ENCODE measurements at places on chromosomes 5 and 9.

DNA sequence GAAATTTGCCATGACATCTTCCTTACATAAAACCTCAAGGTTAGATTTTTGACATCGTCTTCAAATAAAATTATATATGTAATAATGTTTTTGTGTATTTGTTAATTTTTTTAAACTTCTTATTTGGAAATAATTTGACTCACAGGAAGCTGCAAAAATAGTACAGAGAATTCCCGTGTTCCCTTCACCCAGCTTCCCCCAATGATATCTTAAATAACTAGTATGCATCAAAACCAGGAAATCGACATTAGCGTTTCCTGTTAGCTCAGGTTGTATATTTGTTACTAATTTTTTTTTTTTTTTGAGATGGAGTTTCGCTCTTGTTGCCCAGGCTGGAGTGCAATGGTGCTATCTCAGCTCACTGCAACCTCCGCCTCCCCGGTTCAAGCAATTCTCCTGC is 86.3 kb upstream of the SPRY4 start:
- DNase-seq: no peak

DNA sequence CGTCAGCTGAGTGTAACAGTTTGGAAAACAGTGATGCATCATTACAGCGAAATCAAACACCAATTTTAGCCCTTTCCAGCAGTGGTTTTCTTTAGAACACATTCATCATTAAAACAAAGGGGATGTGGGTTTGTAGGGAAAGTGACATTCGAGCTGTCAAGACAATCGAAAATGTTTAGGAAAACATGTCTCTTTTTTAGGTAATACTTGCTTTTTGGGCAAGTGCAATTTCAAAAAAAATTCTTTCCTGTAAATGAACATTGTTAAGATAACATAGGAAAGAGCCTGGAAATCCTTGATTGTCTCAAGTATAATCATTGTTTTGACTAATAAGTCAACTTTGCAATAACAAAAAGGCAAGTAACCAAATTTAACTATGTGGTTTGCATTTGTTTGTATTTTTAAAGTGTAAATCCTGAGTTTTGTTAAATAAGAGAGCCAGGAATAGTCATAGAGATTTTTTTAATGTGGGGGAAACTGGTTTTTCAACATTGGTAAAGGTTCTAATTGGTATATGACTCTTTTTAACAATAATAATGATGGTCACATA is 182.5 kb downstream of the TTLL11 start:
- no peak for DNase-seq

GRCh38 chr9:128116104-128117083 is 11.1 kb downstream of the PTGES2 start:
- DNase-seq: no peak

DNA sequence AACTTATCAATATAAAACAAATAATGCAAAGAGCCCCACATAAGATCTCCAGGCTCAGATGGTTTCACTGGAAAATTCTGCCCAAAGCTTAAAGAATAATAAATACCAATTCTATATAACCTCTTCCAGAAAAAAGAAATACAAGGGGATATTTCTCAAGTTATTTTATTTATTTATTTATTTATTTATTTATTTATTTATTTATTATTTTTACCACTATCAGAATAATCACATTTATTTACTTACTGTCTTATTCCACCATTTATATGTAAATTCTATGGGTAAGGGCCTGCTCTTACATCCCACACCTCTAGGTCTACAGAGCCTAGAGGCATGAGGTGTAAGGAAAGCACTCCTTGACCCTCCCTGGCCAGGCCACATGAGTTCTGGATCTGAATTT is 91.1 kb downstream of the ANKRD18A start:
- DNase-seq: no peak

DNA sequence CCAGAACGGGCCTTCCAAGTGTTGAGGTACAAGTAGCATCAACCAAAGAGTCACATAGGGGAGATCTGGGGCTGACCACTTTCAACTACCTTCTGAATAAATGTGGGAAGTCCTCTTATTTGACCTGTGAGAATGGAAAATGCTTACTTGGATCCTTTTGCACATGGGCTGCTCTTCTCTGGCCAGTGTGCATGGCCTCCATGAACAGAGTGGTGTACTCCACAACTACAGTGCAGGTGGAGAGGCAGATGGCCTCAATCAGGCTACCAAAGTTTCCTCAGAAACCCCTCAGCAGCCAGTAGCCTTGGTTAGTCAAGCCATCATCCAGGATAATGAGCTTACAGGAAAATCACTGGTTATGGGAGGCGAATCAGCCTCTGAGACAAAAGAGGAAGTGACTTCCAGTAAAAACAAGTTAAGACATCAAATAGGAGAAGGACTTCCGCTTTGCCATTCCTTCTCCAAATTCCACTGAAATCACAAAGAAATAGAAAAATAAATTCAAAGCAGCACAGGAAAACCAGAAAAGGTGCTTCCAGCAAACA is 18.3 kb upstream of the FCHO2 start:
- no peak for DNase-seq

DNA sequence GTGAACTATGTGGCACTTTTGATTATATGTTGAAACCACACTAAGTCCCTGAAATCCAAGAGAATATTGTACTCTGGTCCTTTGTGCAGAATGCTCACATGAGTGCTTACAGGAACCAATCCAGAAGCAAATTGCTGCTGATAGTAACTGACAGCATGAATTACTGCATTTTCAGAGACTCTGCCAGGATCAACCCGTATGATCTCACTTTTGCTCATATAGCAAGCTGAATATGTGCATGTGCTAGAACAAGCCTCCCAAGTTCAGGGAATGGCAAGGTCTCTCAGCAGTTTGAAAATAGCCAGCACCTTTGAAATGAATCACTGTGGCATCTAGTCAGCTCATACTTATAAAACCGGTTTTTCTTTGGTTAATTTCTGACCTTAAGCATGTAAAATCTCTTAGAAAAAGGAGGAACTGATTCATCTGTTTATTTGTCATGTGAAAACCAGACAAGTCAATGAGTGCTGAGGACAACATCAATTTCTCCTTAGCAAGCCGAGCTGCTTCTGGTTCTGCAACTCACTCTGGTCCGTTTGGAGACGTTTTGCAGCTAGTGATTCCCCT is 215.7 kb upstream of the ELL2 start:
- DNase-seq: peak; percentile 46

DNA sequence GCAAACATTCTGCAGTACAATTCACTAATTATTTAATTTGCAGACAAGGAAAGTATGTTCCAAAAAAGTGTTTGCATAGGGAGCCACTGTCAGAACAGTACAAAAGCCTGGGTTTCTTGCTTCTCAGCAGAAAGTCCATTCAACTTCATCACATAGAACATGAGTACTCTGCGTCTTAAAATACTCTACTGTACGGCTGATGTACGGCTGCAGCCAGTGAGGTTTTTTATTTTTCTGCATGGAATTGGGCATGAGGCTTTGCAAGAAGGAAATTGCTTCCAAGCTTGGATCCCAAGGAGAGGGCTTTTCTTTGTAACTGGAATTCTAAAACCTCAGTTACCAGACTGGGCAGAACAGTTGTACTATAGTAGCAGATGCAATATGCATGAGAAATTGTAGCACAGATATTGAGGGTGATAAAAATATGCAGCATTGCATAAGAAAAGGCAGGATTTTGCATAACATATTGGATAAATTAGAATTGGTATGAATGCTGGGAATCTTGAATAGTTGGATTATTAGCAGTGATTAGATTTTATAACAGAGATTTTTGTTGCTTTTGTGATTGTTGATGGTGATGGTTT is 178.1 kb upstream of the CDH9 start:
- no peak for DNase-seq

DNA sequence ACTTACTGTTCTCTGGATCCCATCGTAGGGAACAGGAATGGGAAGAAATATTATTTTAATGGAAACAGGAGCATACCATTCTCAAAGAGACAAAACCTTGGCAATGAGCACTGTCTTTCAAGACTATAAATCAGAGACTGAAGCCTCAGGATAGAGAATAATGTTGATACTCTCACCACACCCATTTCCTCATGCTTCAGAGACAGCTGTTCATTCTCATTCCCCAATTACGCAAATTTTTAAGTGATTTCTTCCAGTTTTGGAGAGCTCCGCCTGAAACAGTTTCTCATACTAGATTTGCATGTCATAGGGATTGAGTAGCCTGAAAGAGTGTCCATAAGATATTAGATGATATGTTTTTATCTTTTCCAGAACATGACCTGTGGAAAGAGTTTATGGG is 290.5 kb upstream of the RASA1 start:
- DNase-seq: no peak

DNA sequence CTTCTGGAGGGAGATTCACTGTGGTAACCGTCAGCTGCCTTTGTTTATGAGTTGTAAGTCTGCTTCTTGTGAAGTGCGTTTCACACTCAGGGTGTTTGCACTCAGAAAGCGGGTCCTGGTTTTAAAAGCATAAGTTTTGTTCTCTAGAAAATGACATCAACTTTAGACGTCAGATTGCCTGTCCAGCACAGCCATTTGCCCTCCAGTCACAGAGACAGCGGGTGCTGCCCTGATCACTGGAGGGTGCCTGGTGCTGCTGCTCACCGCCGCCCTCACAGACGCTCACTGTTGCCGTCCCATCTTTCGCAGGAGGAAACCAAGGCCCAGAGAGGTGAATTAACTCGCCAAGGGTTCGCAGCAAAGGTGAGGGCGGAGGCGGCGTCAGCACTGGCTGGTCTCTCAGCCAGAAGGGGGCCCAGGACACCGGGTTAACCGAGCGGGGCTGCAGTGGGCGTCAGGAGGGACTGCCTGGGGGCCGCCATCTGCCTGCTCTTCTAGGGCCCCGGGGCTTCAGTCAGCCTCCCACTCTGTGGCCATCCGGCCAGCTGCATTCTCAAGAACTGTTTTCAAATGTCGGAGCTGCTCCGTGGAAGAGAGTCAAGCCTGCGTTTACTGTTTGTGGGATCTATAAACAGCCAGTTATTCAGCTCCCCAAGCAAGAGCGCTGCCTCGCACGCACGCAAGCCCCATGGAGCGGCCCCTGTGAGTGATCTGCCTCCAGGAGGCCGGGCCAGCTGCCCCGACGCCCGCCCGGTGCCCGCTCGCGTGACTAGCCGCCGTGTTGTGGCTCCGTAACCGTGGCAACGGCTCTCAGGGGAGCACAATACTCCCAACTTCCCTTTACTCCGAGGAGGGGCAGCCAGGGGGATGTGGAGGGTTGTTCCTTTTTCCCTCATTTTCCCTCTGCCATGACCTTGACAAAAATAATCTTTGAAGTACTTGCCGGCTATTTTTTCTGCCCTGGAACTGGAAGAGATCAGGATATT is 43.4 kb upstream of the EXOC3 start:
- peak; percentile 97 for DNase-seq

GRCh38 chr9:16121601-16122286 is 568.9 kb downstream of the CCDC171 start:
- no peak for DNase-seq

GRCh38 chr9:13125261-13125660 is 154.2 kb downstream of the MPDZ start:
- DNase-seq: no peak

- DNase-seq: no peak
Observed at GRCh38 chr5:128644863-128645262, 106.8 kb upstream of the FBN2 start.

- no peak for DNase-seq
Observed at GRCh38 chr9:100351508-100351907, 1.2 kb downstream of the TEX10 start.

DNA sequence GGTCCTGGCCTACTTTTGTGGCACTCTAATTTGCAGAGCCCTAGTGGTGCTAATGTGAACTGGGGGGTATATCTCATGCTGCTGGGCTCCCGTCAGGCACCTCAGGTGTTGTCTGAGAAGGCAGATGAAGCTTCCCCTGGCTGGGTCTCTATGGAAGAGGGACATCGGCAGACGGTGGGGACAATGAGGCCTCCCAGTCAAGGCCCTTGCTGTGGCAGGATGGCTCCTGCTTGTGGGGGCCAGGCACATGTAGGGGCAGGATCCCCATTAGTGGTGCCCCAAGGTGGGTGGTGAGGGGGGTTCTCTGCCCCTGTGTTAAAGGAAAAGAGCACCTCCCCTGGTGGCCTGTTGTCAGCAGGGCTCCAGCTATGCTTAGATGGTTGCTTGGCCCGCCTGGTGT is 192.8 kb upstream of the S1PR3 start:
- no peak for DNase-seq

GRCh38 chr9:77066388-77066787 is 46.9 kb downstream of the FOXB2 start:
- no peak for DNase-seq

- peak; percentile 70 for DNase-seq
Observed at GRCh38 chr5:160118349-160119141, 705 bp downstream of the PWWP2A start.

DNA sequence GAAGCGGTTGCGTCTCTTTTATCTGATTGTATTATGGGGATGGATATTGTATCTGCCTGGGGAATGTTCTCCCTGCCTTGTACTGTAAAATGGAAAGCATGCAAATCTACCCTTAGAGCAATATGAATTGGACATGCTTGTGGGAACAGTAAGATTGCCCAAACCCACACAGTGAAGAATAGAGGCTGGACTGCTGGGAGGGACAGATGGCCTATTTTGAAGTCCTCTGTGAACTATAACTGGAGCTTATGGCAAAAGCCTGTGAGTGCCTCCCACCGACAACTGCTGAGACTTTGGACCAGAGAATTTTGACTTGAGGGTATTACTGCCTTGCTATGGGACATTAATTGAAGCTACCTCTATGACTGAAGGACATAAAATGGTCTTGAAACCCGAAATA is 168.9 kb downstream of the ERCC6L2 start:
- no peak for DNase-seq

- DNase-seq: no peak
Observed at GRCh38 chr5:93395971-93396379, 185.0 kb downstream of the NR2F1-AS1 start.

- DNase-seq: no peak
Observed at GRCh38 chr5:138653502-138653901, 78.3 kb upstream of the HSPA9 start.

DNA sequence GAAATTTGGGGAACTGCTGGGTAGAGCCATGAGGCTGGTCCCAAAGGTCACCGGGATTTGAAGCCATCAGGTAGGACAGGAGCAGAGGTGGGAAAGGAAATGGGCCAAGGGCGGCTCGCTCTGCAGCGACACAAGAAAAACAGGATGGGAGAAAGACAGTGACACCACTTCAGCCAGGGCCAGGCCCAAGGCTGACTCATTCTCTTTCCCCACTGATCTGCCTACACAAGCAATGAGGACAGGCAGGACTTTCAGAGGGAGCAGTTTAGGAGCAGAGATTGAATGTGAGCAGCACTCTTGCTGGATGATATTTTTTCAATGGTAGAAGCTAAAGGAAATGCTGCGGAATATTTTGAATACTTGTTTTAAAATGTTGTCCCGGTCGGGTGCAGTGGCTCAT is 3.5 kb downstream of the RUFY1 start:
- peak; percentile 60 for DNase-seq

Data from AG08396 (cell line).